ENCODE measurements at places on chromosomes 4 and X.

- no peak for DNase-seq
These were observed 828 bp downstream of the TSPYL2 start for GRCh38 chrX:53082773-53083616.

DNA sequence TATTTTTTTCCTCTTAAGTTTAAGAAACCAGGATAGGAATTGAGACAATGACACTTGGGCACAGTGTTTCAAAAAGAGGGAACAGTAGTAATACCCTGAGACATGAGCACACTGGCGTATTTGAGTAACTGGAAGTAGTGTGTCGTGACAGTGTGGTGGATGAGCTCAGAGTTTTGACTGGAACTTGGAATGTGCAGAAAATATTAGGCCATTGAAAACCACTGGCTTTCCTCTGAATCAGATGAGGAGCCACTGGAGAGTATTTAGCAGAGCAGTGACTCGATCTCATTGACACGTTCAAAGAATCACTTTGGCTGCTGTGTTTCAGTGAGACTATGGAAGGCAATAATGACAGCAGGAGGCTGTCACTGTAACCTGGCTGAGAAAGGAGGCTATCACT lies 1531.2 kb downstream of the STIM2 start:
- no peak for DNase-seq

DNA sequence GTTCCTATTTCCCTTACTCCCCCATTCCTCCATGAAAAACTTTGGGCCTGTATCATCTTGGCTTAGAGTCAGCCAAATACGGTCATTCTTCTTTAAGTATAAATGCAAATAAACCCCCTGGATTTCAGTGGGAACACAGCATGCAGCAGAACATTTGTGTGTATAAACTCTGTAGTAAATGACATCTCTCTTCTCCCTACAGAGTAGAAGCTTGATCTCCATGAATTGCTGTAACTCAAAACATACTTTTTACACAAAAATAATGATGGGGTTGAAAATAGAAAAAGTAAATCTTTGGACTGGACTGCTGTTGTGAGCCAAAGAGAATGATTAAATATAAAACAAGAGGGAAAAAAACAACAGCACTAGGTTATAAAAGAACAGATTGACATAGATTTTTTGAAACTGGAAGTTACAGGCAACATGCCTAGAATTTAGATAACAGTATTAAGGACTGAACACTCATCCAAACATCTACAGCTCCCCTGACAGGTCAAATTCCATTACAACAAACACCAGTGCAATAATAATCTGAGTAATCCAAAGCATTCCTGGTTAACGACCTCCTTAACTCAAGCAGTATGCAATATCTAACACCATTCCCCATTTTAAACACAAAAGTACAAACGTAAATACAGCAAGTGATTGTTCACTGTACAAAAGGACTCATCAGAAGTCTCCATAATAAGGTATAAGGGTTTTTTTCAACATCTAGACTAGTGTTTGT lies 30.7 kb downstream of the TSPAN5 start:
- no peak for DNase-seq

- DNase-seq = no peak
These were observed 81.1 kb downstream of the FAT1 start for GRCh38 chr4:186642530-186642929.

DNA sequence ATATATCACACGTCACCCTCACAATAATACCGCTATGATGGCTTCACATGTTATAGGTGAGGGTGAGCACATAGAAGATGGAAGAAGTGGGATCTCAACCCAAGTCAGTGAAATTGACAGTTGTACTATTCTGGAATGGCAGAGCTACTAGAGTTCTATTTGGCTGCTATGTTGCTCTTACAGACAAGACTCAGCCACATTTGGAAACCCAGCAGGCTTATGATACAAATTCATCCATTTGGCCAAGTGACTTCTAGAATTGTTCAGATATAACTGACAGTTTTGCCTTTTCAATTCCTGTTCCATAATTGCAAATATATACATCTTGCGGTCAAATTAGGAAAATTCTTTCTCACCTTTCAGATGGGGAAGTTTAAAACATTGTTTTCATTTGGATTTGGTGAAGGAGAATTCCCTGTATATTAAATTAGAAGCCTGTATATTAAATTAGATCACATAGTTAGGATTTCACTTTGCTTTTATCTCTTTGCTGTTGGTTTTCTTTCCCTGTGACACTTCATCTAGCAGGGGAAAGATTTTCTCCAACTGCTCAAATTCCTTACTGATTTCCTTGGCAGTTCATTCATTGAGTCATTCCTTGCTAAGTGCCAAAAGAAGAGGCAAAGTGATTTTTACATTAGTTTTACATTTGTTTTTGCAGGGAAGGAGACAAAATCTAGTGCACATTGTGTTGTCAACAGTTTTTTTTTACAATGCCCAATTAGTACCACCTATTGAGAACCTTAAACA lies 120.6 kb upstream of the TBC1D9 start:
- DNase-seq = no peak

- no peak for DNase-seq
These were observed 65.5 kb downstream of the WFS1 start for GRCh38 chr4:6335040-6335590.

GRCh38 chr4:76738086-76738931 lies 159.6 kb downstream of the SOWAHB start:
- no peak for DNase-seq

GRCh38 chr4:76716658-76717057 lies 181.3 kb downstream of the SOWAHB start:
- no peak for DNase-seq

DNA sequence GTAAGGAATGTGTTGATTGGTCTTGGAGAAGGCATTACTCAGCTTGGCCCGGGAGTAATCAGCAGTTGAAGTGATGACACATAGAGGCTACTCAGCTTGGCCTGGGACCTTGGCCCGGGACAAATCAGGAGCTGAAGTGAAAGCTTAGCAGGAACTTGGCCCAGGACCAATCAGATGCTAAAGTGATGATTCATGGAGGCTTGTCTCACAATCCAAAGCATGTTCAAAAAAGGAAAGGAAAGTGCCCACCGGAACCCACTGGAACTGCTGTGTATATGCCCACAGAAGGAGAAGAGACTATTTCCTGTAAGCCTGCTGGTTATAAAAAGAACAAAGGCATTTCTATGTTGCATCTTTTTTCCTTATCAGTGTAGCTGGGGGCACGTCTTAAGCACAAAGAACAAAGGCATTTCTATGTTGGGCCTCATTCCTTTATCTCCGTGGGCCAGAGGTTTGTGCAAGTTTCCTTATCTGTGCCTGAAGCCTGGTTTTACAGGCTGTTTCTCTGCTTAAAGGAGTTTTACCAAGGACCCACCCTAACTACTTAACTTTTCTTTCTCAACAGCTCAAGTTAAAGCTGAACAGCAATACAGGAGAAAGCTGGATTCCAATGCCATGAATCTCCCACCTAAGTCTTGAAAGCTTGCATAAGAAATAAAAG lies 1176.7 kb downstream of the NLGN4X start:
- peak; percentile 3 for DNase-seq

DNA sequence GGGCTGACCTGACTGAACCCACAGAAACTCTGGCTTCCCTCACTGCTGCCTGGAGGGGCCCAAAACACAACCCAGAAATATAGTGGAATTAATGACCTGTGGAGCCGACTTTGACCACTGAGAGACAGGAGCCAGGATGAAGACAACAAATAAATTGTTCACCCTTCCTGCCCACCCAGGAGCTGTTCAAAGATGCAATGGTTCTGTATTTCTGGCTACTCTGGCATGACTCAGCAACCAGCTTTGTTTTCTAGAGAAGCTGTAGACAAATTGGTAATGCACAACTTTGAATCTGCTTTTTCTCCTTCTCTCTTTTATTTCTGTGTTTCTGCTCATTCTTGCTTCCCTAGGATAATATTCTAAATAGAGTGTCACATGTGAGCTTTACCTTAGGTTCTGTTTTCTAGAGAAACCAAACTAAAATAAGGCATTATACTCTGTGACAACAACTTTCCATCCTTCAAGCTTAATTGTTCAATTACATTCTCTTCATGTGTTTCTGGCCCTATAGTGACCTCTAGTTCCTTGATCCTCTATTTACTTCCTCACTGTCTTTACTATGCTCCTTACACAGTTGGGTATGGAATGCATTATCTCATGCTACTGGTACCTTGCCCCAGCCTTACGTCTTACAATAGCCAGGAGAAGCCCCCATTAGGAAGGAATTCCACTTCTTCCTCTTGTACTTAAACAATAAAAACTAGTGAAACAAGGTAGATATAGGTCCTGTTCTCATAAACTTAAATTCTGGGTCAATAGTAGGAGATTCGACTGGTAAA lies 6.5 kb upstream of the PRKG2 start:
- no peak for DNase-seq

GRCh38 chr4:79673898-79674297 lies 265.9 kb upstream of the GK2 start:
- no peak for DNase-seq

DNA sequence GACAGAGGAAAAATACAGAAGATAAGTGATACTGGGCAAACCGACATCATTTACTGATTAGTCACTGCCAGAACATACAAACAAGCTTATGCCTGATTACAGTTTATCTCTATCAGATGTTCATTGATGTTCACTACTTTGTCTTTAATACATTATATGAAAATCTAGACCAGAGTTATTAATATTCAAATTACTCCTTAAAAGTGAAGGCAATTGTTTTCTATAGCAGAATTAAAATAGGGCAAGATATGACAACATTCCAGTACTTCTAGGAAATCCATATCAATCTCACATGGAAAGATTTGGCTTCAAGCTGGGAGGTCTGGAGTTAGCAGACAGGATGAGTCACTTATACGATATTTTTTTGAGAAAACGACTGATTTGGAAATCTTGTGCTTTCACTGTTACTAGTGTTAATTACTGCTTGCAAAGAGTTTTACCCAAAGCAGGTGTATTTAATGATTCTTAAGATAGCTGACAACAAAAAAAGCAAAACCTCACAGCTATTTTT lies 31.8 kb downstream of the HPGD start:
- no peak for DNase-seq

DNA sequence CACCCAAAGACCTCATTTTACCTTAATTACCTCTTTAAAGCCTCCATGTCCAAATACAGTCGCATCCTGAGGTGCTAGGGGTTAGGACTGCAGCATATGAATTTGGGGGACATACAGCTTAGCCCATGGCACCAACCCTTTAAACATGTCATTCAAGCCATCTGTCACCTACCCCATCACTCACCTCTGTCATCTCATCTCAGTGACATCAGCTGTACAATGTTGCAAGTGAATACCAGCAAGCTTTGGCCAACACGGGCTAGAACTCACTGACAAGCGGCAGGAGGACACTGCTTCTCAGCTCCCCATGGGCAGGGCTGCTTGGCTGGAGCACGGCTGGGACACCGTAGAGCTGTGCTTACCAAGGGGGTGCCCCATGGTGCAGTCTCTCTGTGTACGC lies 107.5 kb downstream of the STK32B start:
- no peak for DNase-seq

- no peak for DNase-seq
These were observed 91.2 kb upstream of the SOD3 start for GRCh38 chr4:24704149-24704548.

DNA sequence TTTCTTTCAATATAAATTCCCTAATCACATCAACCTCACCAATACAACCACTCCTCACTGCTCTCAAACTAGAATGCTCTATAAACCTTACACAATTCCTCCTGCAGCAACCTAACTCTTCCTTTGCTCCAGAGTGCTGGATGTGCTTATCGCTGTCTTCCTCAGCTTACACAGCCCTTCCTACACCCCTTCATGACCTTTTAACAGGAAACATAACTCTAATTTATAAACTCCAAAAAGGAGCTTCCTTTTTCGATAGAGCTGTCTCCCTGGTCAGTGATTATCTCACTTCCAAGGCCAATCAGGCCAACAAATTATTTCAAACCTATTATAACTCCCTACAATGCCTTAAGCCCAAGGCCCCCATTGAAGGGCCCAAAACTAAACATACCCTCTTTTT lies 78.8 kb downstream of the COQ2 start:
- no peak for DNase-seq

- DNase-seq = no peak
These were observed 680.9 kb upstream of the AADAT start for GRCh38 chr4:170770664-170771063.

- DNase-seq = no peak
These were observed 5.8 kb downstream of the SRPX start for GRCh38 chrX:38214551-38215531.

- DNase-seq = no peak
These were observed 87.5 kb downstream of the PPP3CA start for GRCh38 chr4:101259876-101260275.

DNA sequence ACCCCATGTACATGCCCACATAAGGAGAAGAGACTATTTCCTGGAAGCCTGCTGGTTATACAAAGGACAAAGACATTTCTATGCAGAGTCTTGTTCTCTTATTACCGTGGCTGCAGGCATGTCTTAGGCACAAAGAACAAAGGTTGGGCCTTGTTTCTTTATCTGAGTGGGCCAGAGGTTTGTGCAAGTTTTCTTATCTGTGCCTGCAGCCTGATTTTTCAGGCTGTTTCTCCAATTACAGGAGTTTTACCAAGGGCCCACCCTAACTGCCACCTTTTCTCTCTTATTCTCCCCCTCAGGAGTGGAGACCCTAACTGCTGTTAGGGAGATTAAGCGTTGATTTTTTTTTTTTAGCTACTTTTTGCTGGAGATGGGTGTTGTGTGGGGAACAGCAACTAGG lies 3.5 kb downstream of the TENT5D start:
- no peak for DNase-seq

GRCh38 chrX:136766785-136767103 lies 14.0 kb downstream of the ARHGEF6 start:
- DNase-seq = no peak

DNA sequence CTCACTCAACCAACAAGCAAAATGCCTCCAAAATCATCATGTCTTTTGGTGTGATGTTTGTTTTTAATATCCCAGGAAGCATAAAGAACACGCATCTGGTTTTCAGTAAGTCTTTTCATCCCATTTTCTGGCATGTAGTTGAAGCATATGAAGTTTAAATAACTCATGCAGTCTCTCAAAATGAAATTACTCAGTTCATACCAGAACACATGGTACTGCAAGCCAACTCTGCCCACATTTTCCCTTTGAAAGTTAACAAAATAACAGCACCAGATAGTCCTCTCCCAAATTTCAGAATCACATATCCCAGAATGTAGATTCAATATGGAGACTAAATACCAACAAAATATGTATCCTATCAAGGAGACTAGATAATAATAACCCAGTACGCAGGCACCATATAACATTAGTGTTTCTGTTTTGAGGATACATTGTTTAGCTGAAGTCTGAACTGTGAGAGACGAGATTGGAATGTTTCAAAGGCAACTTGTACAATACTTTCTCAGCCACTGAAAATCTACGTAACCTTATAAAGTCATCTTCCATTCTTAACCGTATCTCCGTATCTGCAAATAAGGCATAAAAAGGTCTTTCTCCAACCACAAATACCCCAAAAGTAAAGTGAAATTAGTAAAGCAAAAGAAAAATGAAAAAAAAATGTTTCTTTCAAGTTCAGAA lies 23.1 kb downstream of the CORIN start:
- no peak for DNase-seq

DNA sequence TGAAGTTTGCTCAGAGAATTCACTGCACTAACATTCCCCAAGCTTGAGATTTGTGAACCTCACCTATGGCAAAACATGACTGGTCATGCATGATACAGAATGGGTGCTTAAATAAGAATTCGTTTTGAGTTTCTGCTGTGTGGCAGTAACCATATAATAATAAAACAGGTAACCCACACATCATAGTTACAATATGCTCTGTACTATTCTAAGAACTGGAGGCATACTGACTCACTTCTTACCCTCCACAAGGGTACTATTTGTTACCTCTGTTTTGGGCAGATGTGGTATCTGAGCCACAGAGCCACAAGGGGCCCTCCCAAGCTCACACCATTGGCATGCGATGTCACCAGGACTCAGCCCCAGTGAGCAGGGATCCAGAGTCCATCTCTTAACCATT lies 17.6 kb downstream of the SLC2A9 start:
- DNase-seq = no peak

GRCh38 chrX:142036116-142036515 lies 132.4 kb downstream of the MAGEC1 start:
- DNase-seq = no peak

Data from prostate gland (tissue), 2 donors.